ENCODE measurements at places on chromosomes 7 and 10. TPM values are rescaled to one million over a fixed set of nuclear protein-coding genes. Genes with fewer than 3 reads are reported as not detected.

The RARRES2 gene
- total RNA-seq = 7.0 TPM

The GNAT3 gene
- not detected for total RNA-seq

The VGF gene
- not detected for total RNA-seq

The TMEM178B gene
- 15.2 TPM for total RNA-seq

The MCM10 gene
- not detected for total RNA-seq

The SLC13A1 gene
- total RNA-seq = not detected

The CALHM2 gene
- total RNA-seq = 20.3 TPM

The ITGA8 gene
- total RNA-seq = 2.2 TPM

The LRMDA gene
- total RNA-seq = 12.3 TPM

The MYH16 gene
- total RNA-seq = not detected

The CYP3A7 gene
- total RNA-seq = not detected

The GRM3 gene
- total RNA-seq = not detected

The ZNHIT1 gene
- 62.2 TPM for total RNA-seq

The PTF1A gene
- total RNA-seq = not detected

The MTG1 gene
- total RNA-seq = 16.5 TPM

The ABCF2 gene
- total RNA-seq = 48.8 TPM

The ADAM12 gene
- 11.2 TPM for total RNA-seq

The TAS2R38 gene
- not detected for total RNA-seq

The PHKG1 gene
- 20.2 TPM for total RNA-seq

The DDX21 gene
- 18.5 TPM for total RNA-seq

The LLCFC1 gene
- not detected for total RNA-seq

The CNOT4 gene
- total RNA-seq = 27.1 TPM

The OR2A1 gene
- total RNA-seq = not detected

The BAMBI gene
- 24.8 TPM for total RNA-seq

The PARD3 gene
- total RNA-seq = 69.7 TPM

All from heart left ventricle (tissue), 16 donors.